ENCODE measurements at places on chromosomes 3 and 15. TPM values are rescaled to one million over a fixed set of nuclear protein-coding genes. Genes with fewer than 3 reads are reported as not detected.
A peak's percentile ranks its signal among the peaks of the same experiment; 100 is the strongest.

REC114 gene
- not detected for total RNA-seq

SYNPR gene
- not detected for total RNA-seq

FBXO22 gene
- 30.7 TPM for total RNA-seq

STX19 gene
- 9.0 TPM for total RNA-seq

MAGI1 gene
- total RNA-seq = 23.4 TPM

VIPR1 gene
- total RNA-seq = 74.2 TPM

KCNAB1 gene
- total RNA-seq = 0.07 TPM

GPR149 gene
- not detected for total RNA-seq

NEK10 gene
- total RNA-seq = 0.88 TPM

AMOTL2 gene
- 19.9 TPM for total RNA-seq

SEMA3F gene
- 14.7 TPM for total RNA-seq

THRB gene
- total RNA-seq = 27.6 TPM

DNA sequence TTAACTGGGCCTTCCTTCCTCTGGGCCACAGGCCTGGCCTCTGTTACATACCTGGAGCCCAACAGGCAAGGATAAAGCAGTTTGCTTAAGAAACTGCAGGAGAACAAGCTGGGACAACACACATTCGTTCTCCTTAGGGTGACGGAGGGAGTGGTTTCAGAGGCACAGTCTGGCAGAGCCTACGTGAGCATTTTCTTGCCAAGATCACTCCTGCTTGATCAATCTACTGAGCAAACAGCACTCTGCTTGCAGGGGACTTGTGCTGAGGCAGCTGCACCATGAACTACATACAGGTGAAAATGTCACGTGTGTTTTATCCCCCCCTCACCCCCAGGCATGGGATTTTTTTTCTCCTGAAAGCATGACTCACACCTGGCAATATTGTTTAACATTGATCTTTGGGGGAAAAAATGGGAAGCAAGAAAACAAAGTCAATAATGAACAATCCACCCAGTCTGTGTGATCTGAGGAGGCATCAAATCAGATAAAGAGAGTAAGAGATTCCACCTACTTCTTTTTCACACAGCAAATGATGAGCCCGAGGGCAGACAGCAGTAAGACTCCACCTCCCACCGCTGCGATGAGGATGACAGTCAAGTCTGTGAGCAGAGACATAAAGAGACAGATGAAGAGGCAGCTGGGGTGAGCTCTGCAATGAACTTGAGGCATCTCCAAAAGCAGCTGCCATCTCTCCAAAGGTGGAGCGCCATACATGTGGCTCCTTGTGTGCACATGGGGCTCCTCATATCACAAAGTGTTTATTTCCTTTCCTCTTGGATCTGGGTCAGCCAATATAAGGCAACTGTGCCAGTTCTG, 57.4 kb downstream of the CDCP1 start:
- H3K36me3 ChIP-seq = peaks cover 18% of the 10 kb centered on the region
- no peaks in the 10 kb centered on the region for H3K27me3 ChIP-seq
- peaks cover 15% of the 10 kb centered on the region for H3K4me1 ChIP-seq
- H3K27ac ChIP-seq = peak overlapping the region; percentile 32

GRCh38 chr3:133448478-133449122, 48.7 kb downstream of the BFSP2 start:
- DNase-seq = no peak
- H3K27ac ChIP-seq = no peak overlapping the region
- H3K4me1 ChIP-seq = no peaks in the 10 kb centered on the region
- no peaks in the 10 kb centered on the region for H3K36me3 ChIP-seq
- no peak overlapping the region for H3K4me3 ChIP-seq

GRCh38 chr15:83030021-83030420, 18.6 kb upstream of the C15orf40 start:
- H3K27me3 ChIP-seq = no peaks in the 10 kb centered on the region
- no peak overlapping the region for H3K27ac ChIP-seq
- no peak overlapping the region for H3K4me3 ChIP-seq
- H3K4me1 ChIP-seq = no peaks in the 10 kb centered on the region
- DNase-seq = no peak

GRCh38 chr3:97765336-97765735, 778 bp downstream of the ARL6 start:
- no peaks in the 10 kb centered on the region for H3K36me3 ChIP-seq
- H3K27me3 ChIP-seq = no peaks in the 10 kb centered on the region
- no peak overlapping the region for H3K27ac ChIP-seq
- no peak overlapping the region for H3K4me3 ChIP-seq
- H3K4me1 ChIP-seq = peaks cover 4% of the 10 kb centered on the region

DNA sequence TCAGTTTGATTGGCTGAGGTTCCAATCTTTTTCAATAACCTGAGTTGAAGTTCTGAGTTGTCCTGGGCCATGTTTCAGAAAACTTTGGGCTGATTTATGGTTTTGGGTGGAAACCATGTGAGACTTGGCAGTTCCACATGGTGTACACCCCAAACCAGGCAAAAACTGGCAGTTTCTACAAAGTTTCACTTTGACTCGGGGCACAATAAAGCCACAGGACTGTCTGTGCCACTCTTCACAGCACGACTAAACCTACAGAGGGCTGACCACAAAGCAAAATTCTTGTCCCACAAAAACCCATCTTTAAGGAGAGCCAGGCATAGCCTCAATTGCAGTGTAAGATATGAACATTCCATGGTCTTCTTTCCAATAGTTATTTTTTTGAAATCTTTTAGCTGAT, 155.0 kb downstream of the DUT start:
- no peaks in the 10 kb centered on the region for H3K27me3 ChIP-seq
- no peak overlapping the region for H3K27ac ChIP-seq
- DNase-seq = no peak

GRCh38 chr3:136694321-136694720, 57.9 kb downstream of the STAG1 start:
- H3K36me3 ChIP-seq = no peaks in the 10 kb centered on the region
- H3K4me1 ChIP-seq = no peaks in the 10 kb centered on the region
- H3K4me3 ChIP-seq = no peak overlapping the region
- H3K27me3 ChIP-seq = no peaks in the 10 kb centered on the region

- no peaks in the 10 kb centered on the region for H3K4me1 ChIP-seq
- H3K36me3 ChIP-seq = no peaks in the 10 kb centered on the region
- H3K27me3 ChIP-seq = no peaks in the 10 kb centered on the region
- H3K4me3 ChIP-seq = no peak overlapping the region
Observed at GRCh38 chr15:26974120-26974780, 3.3 kb downstream of the GABRG3 start.

DNA sequence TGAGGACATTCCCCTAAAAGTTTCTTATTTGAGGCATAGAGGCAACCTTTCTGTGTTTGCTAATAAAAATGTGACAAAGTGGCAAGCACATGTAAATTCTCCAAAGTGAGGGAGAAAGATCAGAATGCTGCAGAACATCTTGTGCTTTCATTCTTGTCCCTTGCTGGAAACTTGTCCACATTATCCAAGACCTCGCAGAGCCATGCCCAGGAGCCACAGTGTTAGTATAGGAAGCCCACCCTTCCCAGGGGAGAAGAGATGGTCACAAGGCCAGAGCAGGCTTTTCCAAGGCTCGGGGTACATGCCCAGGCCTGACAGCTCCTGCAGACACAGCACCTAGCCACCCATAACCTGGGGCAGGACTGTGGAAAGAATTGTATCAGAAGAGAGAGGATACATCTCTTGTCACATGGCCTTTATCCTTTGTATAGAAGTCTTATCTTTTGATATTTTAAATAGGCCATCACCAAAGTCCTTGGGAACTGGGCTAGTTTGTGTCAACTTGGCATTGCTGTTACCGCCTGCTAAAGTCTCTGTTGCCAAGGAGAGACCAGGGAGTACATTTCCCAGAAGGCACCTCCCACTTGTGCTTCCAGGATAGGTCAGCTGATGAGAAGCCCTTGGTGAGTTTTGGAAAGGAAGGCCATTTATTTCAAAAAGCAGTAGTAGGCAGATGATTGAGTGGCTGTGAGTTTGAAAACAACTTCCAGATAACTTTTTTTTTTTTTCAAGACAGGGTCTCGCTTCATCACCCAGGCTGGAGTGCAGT, 10.5 kb downstream of the DLEC1 start:
- H3K36me3 ChIP-seq = no peaks in the 10 kb centered on the region
- no peaks in the 10 kb centered on the region for H3K27me3 ChIP-seq
- no peaks in the 10 kb centered on the region for H3K4me1 ChIP-seq
- no peak overlapping the region for H3K4me3 ChIP-seq
- DNase-seq = no peak

DNA sequence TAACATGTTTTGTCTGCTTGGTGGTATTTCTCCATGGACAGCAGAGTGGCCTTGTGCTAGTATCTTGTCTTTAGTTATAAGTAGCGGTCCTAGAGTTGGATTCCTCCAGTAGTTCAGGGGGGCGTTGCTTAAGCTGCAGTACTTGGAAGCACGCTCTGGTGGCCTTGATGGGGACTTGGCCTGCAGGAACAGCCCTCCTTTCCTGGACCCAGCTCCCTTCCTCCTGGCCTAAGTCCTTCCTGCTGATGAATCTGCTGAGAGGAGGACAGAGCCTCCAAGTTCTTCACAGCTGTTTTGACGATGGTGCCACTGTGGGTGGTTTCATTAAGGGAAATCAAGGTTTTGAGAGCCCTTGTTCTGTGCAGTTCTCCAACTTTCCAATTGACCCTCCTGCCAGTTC, 38.6 kb upstream of the SEC22A start:
- H3K27me3 ChIP-seq = no peaks in the 10 kb centered on the region
- no peak overlapping the region for H3K27ac ChIP-seq
- H3K36me3 ChIP-seq = no peaks in the 10 kb centered on the region

- H3K27me3 ChIP-seq = no peaks in the 10 kb centered on the region
- H3K27ac ChIP-seq = no peak overlapping the region
- H3K4me1 ChIP-seq = peaks cover 10% of the 10 kb centered on the region
Observed at GRCh38 chr3:13006216-13006990, 66.8 kb downstream of the IQSEC1 start.

- H3K36me3 ChIP-seq = no peaks in the 10 kb centered on the region
- no peak overlapping the region for H3K27ac ChIP-seq
- no peak overlapping the region for H3K4me3 ChIP-seq
- DNase-seq = no peak
- no peaks in the 10 kb centered on the region for H3K27me3 ChIP-seq
Observed at GRCh38 chr3:20324664-20325478, 138.9 kb upstream of the SGO1 start.

DNA sequence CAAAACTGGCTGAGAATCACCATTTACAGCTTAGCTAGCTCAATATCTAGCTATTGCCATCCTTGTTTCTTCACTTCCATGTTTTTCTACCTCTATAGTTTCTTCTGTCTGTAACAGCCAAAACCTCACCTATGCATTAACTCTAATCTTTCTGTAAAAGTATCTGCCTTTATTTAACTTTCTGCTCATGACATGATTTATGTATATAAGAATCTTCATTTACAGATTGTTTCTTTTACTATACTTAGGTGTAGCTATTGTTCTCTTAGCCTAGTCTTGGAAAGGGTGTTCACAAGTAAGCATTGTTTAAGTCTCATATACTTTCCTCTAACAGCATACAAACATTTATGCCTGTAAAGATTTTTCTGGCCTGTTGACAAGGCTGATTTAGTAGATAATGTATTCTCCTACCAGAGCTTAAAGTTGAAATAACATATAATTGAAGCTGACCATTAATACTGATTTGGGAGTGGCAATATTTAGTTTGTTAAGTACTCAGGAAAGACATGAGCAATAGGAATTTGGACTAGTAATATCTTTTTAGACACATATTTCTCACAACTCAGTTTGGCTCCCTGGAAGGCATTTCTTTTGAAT, 9.4 kb downstream of the FILIP1L start:
- H3K27ac ChIP-seq = no peak overlapping the region
- H3K36me3 ChIP-seq = no peaks in the 10 kb centered on the region
- H3K4me1 ChIP-seq = no peaks in the 10 kb centered on the region
- no peaks in the 10 kb centered on the region for H3K27me3 ChIP-seq
- H3K4me3 ChIP-seq = no peak overlapping the region

GRCh38 chr3:126472277-126473006, 3.2 kb downstream of the ZXDC start:
- no peak overlapping the region for H3K4me3 ChIP-seq
- H3K4me1 ChIP-seq = peaks cover 18% of the 10 kb centered on the region
- H3K36me3 ChIP-seq = peaks cover 28% of the 10 kb centered on the region
- H3K27ac ChIP-seq = no peak overlapping the region
- H3K27me3 ChIP-seq = no peaks in the 10 kb centered on the region
- DNase-seq = no peak

DNA sequence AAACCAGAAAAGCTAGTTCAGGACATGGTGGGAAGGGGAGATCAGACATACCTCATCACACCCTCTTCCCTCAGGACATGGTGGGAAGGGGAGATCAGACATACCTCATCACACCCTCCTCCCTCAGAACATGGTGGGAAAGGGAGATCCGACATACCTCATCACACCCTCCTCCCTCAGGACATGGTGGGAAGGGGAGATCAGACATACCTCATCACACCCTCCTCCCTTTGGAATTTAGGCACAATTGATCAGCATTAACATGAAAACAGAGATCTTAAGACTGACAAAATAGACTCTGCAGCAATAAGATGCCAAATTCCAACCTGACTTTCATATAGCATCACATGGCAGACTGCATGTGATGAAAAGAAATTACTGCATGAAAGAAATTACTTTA, 412.7 kb upstream of the ZNF717 start:
- no peak for DNase-seq
- H3K27me3 ChIP-seq = no peaks in the 10 kb centered on the region
- no peak overlapping the region for H3K4me3 ChIP-seq
- H3K4me1 ChIP-seq = no peaks in the 10 kb centered on the region

- H3K4me3 ChIP-seq = peak overlapping the region; percentile 69
- DNase-seq = peak; percentile 75
- H3K36me3 ChIP-seq = no peaks in the 10 kb centered on the region
- no peaks in the 10 kb centered on the region for H3K27me3 ChIP-seq
Observed at GRCh38 chr3:31980530-31981205, 394 bp downstream of the OSBPL10 start.

DNA sequence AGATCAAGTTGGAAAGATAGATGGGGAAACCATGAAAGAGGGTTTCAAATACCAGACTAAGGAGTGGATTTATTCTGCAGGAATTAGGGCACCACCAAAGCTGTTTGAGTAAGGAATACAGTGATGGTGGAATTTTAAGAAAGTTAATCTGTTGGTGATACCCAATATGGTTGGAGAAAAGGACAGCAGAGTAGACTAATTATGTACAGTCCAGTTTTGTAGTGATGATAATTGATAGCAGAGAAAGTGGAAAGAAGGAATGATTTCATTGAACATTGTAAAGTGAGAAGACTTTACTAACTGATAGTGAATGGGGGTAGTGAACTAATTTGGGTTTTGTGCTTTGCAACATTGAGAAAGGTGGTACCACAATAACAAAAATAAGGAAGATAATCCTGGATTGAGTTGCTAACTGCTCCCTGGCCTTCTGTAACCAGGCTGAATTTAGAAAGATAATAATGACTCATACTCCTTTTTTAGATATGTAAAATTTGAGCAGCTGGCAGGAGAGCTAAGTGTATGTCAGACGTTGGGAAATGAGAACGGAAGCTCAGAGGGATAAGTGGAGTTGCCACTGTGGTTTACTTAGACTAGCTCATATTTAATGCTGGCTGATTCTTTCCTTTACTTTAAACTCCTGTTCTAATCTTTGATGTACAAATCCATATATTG, 16.9 kb downstream of the TCAIM start:
- H3K4me3 ChIP-seq = no peak overlapping the region
- H3K36me3 ChIP-seq = no peaks in the 10 kb centered on the region
- no peaks in the 10 kb centered on the region for H3K27me3 ChIP-seq
- H3K4me1 ChIP-seq = no peaks in the 10 kb centered on the region
- DNase-seq = no peak
